ENCODE measurements at places on chromosomes 13 and 19.

DNA sequence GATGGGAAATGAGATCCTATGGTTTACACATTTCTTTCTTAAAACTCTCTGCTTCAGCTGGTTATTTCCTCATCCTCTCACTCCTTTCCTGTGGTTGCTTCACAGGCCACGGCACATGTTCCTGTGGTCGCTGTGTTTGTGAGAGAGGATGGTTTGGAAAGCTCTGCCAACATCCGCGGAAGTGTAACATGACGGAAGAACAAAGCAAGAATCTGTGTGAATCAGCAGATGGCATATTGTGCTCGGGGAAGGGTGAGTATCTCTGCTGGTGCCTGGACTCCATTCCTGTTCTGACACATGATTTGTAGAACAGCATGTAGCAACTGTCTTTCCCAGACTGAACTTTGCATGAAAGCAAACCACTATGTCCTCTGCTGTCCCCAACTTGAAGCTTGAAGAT is 254.2 kb downstream of the ITGBL1 start:
- DNase-seq = no peak

- no peak for DNase-seq
Measured at GRCh38 chr19:42248270-42249148, 6.1 kb upstream of the GSK3A start.

DNA sequence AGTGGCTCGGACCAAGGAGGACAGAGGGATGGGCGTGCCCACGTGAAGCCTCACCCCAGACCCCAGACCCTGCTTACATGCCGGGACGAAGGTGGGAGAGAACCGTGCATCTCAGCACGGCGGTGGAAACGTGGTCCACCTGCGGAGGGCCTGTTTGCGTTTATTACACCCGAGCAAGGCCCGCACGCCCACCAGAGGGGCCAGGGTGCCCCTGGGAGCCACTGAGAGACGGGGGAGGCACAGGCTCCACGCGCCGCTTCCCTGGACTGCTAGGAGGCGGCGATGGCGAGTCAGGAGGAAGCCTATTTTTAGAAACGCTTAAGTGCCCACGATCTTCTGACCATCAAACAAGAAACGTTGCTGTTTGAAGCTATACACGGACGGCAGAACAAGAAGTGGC is 80.7 kb downstream of the ATP11A start:
- DNase-seq = no peak

DNA sequence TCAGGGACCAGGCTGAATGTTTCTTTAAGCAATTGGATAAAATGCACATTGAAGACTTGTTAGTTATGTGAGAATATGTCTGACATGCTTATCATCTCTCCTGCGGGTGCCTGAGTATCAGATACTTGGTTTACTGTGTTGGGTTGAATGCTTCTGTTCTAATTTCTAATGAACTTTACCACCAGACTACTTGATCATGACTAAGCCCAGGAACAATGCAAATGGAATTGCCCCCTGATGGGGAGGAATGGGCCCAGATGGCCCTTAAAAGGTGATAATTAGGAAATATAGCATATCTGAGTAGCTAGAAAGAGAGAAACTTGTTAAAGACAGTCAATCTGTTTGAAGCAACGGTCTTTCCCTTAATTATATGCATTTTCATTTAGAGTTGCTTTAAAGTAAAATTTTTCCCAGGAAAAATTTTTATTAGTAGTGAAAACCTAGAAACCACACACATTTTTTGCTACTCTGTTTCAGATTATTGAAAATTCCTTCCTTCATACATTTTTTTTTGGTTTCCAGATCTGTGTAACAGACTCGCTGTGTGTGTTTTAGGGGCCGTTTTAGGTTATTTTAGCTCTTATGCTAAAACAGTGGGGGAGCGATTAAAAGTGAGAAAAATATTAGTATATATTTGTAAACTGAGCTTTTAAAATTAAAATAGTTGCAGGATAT is 186.6 kb downstream of the TM9SF2 start:
- DNase-seq = no peak

DNA sequence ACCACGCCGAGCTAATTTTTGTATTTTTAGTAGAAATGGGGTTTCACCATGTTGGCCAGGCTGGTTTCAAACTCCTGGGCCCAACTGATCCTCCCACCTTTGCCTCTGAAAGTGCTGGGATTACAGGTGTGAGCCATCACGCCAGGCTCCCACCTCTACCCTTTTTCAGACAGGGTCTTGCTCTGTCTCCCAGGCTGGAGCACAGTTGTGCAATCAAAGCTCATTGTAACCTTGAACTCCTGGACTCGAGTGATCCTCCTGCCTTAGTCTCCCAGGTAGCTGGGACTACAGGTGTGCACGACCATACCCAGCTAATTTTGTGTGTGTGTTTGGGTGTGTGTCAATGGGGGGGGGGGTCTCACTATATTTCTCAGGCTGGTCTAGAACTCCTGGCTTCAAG is 1.7 kb downstream of the RASGRP4 start:
- no peak for DNase-seq

GRCh38 chr13:66314911-66315310 is 915.2 kb downstream of the PCDH9 start:
- DNase-seq = no peak

All from kidney capillary endothelial cell (primary cell).